Glutamatergic neuron (in vitro differentiated cells): ENCODE measurements at places on chromosomes 6 and 20.

DNA sequence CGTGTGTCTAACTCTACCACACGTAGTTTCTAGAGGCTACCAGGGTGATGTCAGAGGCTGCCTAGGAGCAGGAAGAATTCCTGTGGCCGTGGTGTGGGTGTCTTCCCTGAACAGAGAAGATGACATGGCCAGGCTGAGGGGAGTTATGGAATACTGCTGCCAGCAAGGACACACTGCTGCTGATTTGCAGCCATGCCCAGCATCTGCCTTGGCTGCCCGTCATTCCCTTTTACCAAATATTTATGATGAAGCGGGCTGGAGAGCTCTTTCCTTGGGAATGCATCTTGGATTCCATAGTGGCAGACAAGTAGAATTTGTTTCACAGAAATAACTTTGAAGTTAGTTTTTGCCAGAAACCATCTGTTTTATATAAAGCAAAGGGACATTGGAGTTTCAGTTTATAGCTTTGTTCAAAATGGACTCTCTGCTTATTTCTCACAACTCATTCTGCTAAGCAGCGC lies 80.8 kb upstream of the VSTM2L start:
- no peak for DNase-seq

GRCh38 chr6:25112322-25112773 lies 166.8 kb upstream of the CARMIL1 start:
- DNase-seq = no peak

GRCh38 chr20:34179637-34180360 lies 61.4 kb upstream of the ASIP start:
- no peak for DNase-seq

GRCh38 chr6:116866281-116866871 lies 10.7 kb upstream of the RFX6 start:
- no peak for DNase-seq

DNA sequence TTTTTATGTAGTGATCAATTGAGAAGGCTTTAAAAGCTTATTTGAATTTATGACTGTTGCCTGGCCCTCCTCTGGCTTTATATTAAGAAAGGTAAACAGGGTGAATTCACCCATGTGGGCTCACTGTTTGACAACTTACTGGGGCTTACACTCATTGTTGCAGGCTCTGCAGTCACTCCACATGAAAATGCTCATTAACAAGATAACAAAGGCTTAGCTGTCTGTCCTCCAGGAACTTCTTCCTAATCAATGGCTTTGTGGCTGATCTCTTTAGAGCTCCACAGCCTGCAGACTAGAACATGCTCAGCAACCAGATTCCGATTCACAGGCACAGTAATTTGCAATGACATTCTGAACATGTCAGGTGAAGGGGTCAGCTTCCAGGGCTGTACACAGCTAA lies 323.2 kb upstream of the MAN1A1 start:
- DNase-seq = no peak

GRCh38 chr6:29989211-29989610 lies 46.9 kb downstream of the HLA-A start:
- no peak for DNase-seq

GRCh38 chr20:12594410-12595088 lies 414.2 kb upstream of the SPTLC3 start:
- no peak for DNase-seq

DNA sequence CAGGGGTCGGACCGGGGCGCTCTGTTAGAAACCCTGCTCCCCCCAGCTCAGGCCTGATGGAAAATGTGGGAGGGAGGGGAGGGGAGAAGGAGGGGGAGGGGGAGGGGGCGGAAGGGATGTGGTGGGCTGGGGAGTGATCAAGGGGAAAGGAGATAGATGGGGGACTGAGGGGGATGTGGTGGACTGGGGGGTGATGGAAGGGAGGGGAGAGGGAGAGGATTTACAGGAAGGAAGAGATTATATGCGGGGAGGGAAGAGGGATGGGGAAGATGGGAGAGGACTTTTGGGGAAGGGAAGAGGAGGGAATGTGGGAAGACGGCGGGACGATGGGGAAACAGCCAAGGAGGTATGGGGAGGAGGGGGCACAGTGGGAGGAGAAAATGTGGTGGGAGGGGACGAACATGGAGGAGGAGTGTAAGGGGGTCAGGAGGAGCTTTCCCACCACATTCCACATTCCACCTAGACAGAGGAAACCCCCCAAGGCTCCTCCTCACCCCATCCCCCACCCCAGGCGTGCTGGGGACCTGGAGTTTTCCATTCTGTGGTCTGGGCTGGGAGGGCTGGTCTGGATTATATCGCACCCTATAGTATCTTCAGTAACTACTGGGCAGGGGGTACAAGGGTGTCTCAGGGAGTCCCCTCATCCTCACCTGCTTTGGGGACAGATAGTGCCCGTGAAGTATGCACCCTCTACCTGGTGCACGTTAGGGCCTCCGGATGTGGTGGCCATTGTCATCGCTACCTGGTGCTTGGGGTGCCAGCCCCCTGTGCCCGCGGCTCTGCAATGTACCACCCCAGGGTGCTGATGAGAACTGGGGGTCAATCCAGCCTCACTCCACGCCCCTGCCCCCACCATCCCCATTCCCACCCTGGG lies 578 bp upstream of the PTGIS start:
- no peak for DNase-seq

DNA sequence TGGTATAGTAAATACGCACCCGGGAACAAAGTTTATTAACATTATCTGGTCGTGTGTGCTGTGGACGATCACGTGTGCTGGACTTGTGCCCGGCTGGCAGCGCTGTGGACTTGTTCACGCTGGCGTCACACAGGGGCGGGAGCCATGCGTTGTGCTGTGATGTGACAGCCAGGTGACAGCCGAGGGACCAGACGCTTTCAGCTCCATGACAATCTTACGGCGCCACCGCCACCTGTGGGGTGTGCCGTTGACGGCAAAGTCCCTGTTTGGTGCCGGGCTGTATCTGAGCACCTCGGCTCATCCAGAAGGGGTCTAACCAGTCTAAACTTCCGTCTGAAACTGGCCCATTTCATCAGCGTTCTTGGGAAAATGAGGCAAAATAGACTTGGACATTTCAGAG lies 25.2 kb downstream of the DLL1 start:
- no peak for DNase-seq

DNA sequence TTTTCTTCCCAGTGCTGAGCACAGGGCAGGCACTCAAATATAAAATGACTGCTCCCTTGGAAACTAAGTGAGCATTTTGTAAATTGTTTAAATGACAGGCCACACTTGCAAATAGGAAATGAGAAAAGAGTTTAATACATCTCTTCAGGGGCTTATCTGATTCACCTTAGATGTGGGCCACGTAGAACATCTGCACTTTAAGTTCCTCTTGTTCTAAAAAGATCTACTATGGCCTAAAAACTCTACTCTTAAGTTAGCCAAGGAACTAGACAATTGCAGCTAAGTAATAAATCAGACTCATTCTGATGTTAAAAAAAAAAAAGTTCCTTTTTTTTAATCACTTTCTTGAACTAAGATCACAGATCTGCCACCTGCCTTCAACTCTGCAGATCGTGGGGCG lies 126.3 kb downstream of the KIF16B start:
- DNase-seq = no peak

GRCh38 chr6:17149571-17149970 lies 47.7 kb downstream of the STMND1 start:
- no peak for DNase-seq

- DNase-seq = no peak
These were observed 115.2 kb downstream of the CEBPB start for GRCh38 chr20:50305636-50306477.

DNA sequence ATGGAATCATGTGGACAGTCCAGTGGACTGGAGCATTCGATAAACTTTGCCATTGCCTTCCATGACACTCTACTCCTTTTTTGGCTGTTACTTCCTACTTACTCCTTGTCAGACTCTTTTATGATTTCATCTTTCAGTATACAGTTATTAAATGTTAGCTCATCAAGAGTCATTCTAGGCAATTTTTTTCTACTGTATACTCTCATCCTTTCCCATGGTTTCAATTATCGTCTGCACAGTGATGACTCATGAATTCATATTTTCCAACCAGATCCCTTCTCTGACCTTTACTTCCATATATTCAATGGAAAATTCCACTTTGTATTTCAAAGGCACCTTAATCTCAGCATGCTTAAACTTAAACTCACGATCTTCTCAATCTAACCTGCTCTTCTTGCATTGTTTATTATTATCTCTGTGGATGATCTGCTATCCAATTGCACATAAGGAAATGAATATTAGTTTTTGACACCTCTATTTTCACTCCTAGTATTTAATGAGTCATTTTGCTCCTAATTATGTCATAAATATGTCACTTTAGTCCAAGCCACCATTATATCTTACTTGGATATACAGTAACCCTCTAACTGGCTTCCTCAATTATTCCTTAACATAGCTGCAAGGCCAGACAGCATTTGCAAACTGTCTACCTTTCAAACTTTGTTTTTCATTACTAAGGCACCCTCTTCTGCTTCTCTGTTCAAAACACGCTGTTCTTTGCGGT lies 427.5 kb downstream of the PHF3 start:
- DNase-seq = no peak

DNA sequence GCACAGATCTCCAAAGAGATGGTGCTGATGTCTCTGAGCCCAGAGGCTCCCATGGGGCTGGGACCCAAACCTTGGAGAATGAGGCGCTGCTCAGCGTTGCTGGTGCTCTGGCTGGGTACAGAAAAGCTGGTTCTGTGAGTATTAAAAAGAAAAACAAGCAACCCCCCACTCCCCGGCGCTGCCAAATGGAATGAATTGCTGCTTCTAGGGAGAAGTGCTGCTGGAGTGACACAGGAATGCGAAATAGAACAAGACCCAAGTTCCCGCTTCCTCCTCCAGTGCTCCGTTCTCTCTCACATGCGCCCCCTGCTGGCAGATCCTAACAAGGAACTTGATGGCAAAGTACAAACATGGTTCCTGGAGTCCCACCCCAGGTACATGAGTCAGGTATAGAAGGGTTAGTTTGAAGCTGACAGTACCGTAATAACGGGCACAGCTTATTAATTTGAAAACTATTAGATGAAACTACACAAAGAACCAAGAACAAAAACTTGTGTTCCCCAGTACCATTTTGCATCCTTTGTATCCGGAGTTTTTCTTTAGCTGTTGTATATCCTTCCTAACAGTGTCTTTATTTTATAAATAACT lies 2.1 kb upstream of the DDX27 start:
- DNase-seq = peak; percentile 96

DNA sequence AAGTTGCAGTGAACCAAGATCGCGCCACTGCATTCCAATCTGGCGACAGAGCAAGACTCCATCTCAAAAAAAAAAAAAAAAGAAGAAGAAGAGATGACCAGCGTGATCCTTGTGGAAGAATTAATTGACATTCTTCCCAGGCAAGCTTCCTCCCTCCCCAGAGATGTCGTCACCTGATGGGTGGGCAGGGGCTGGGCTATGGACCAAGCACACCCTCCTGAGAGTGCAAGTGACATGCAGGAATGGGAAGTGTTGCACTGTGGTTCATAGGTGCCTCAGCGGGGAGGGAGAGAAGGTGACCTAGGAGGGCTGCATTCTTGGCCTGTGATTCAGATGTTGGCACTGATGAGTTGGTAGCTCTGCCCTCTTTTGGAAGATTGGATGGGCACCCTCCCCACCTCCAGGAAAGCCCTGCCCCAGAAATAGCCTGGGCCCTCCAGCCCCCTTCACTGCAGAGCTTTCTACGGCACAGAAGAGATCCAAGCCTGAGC lies 37.8 kb downstream of the TAF8 start:
- DNase-seq = no peak

DNA sequence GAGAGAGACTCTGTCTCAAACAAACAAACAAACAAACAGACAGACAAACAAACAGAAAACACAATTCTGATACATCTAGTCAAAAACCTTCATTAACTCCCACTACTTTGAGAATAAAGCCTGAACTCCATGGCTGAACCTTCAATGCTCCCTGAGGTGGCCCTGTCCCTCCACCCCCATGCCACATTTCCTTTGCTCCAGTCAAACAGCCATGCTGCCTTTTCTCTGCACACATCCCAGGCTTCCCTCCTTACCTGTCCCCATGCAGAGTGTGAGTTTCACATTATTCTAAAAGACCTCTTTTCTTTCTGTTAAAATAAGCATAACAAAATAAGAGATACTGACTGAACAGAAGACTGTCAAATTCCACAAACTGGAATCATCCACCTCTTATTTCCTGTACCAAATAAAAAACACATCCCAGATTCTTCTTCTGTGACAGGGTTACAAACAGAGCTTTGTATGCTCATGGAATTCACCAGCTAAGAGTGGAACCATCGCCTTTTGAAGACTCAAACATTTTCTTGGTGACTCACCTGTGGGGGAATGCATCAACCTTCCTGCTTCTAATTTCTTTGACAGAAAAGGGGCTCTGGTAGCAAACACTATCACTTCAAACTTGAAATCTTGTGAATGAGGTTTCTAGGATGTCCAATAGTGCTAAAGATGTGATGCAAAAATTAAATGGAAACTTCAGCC lies 71.0 kb upstream of the SLC22A16 start:
- DNase-seq = no peak

GRCh38 chr6:96948631-96949030 lies 24.1 kb downstream of the KLHL32 start:
- DNase-seq = no peak

GRCh38 chr6:51885957-51886356 lies 201.5 kb downstream of the PKHD1 start:
- DNase-seq = no peak

GRCh38 chr20:1204576-1204975 lies 1.3 kb downstream of the C20orf202 start:
- DNase-seq = no peak

DNA sequence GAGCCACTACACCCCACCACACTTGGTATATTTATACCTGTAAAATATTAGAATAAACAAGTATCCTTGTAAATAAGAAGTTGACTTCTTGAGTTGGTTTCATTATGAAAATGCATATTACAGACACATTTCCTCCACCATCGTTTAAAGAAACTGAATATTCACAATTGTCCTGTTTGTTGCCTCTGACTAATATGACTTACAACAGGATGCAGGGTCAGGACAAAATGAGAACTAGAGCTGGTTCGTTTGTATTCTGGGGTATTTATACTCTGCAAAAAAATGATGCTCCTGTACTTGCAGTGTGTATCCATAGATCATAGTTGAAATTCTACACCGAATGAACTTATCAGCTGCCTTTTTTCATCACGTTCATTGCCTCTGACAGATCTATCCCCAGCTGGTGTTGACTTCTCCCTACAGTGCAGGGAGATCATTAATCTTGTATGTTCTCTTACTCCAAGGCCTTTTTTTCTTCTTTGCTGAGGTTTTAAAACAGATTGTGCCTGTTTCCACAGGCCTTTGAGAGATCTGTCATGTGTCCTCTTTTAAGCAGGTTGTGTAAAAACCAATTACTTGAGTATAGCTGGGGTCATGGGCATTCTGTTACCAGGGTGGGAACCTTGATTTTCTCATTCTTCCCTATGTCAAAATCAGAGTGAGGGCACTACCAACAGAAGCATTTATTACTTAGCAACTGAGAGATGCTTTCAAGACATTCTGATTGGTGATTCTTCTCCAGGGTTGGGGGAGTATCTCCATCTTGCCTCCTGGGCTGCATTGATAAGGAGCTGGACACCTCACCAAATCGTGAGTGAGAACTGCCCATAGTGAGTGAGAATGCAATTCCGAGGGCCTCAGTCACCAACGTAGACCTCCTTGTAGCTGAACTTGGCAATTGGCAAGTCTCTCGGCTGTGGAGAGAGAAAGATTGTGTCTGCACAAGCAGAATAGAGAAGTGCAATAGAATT lies 78.8 kb upstream of the CD83 start:
- no peak for DNase-seq
